ENCODE measurements at places on chromosomes 1 and 21. TPM values are rescaled to one million over a fixed set of nuclear protein-coding genes. Genes with fewer than 3 reads are reported as not detected.

SPATA17 gene
- total RNA-seq, result not detected

DNA sequence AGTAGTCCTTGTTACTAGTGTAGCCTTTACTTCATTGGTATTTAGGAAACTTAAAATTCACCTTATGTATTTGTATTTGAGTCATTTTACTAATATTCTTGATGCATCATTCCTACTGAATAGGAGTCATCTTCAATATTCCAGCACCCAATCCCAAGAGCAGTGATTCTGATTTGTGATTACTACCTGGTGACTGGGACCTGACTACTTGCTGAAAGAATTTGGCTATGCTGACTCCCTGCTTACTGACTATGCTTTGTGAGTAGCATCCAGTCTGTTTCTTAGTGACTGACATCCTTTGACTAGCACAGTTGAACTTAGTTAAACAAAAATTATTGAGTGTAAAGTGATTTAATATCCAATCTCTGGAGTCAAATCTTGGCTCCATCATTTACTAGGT, 129.9 kb upstream of the NEGR1 start:
- no peak overlapping the region for H3K27ac ChIP-seq
- no peak for DNase-seq
- H3K4me1 ChIP-seq, result no peaks in the 10 kb centered on the region
- no peaks in the 10 kb centered on the region for H3K36me3 ChIP-seq

- H3K36me3 ChIP-seq, result no peaks in the 10 kb centered on the region
- H3K4me1 ChIP-seq, result no peaks in the 10 kb centered on the region
- H3K27ac ChIP-seq, result no peak overlapping the region
- DNase-seq, result no peak
Observed at GRCh38 chr1:162253790-162254189, 122.9 kb downstream of the SPATA46 start.

HEYL gene
- total RNA-seq, result 34.0 TPM

GRCh38 chr1:41714638-41715389, 203.9 kb downstream of the HIVEP3 start:
- H3K36me3 ChIP-seq, result no peaks in the 10 kb centered on the region
- no peaks in the 10 kb centered on the region for H3K27me3 ChIP-seq
- no peak overlapping the region for H3K27ac ChIP-seq

GRCh38 chr1:9230869-9231533, 3.6 kb upstream of the H6PD start:
- no peak for DNase-seq
- no peak overlapping the region for H3K4me3 ChIP-seq
- H3K27ac ChIP-seq, result no peak overlapping the region
- H3K36me3 ChIP-seq, result no peaks in the 10 kb centered on the region
- H3K4me1 ChIP-seq, result peaks cover 23% of the 10 kb centered on the region
- H3K27me3 ChIP-seq, result no peaks in the 10 kb centered on the region

GSTM5 gene
- 23.3 TPM for total RNA-seq

C1orf159 gene
- 23.7 TPM for total RNA-seq

DNA sequence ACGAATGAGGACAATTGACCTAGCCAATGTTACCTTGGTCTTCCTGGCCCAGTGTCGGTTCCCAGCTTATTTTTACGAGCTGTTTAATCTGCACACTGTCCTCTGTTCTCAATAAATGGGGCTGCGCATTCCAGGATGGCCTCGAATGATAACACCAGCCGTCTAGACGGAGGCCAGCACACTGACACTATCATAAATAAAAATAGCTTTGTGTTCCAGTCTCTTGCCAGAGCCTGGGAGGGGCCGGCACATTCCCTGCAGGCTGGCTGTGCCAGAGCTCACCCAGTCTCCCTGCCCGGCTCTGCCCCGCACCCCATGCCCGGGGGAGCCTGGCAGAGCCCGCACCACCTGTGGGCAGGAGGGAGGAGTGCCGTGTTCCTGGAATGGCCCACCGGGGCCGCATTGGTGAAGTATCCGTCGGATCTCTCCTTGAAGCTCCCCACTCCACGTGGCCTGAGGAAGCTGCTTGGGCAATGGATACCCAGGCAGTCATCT, 92.1 kb downstream of the SPSB1 start:
- DNase-seq, result no peak
- no peaks in the 10 kb centered on the region for H3K27me3 ChIP-seq
- peaks cover 18% of the 10 kb centered on the region for H3K4me1 ChIP-seq
- H3K36me3 ChIP-seq, result no peaks in the 10 kb centered on the region
- H3K4me3 ChIP-seq, result no peak overlapping the region

- no peak overlapping the region for H3K27ac ChIP-seq
- no peak overlapping the region for H3K4me3 ChIP-seq
- peaks cover 21% of the 10 kb centered on the region for H3K4me1 ChIP-seq
- no peak for DNase-seq
- H3K27me3 ChIP-seq, result no peaks in the 10 kb centered on the region
Observed at GRCh38 chr1:208184966-208185654, 59.1 kb downstream of the PLXNA2 start.

DNA sequence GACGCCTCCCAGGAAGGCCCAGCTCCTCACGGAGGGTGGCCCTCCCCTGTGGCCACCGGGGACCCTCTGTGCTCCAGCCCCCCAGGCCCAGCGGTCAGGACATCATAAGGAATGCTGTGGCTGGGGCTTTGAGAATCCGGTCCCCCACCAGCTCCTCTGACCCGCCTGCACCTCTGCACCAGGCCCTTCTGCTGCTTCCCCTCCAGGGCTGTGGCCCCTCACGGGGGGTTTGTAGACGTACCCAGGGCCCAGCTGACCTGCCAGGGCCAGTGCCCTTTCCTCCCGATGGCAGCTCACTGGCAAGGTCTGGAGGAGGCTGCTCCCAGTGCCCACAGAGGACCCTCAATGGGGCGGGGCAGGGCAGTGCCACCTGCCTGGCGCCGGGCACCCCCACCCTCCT, 103.9 kb upstream of the TTC34 start:
- no peak overlapping the region for H3K27ac ChIP-seq
- no peaks in the 10 kb centered on the region for H3K4me1 ChIP-seq
- H3K27me3 ChIP-seq, result no peaks in the 10 kb centered on the region
- no peaks in the 10 kb centered on the region for H3K36me3 ChIP-seq
- H3K4me3 ChIP-seq, result no peak overlapping the region

DNA sequence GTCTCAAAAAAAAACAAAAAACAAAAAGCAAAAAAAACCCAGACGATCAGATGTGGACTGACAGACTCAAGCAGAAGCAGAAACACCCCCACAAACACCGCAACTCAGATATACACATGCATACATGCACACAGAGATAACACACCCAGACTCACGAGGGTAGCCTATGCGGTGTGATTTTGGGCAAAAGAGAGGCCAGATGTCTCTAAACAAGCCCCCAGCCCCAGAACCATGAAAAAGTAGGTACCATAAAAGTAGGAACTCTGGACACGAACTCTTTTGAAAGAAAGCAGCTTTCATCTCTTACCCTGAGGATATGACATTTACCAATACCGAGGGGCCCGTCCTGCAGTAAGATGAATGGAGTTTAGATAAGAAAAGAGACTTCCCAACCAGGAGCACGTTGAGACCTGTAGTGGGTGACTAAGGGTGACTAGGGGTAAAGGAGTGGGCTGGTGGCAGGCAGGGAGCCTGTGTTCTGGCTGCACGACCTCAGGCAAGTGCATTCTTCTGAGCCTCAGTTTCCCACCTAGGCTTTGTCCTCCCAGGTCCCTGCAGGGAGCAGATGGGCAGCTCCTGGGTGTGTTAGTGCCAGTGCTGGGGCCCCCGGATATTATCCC, 1.5 kb upstream of the TINAGL1 start:
- no peaks in the 10 kb centered on the region for H3K36me3 ChIP-seq
- H3K4me1 ChIP-seq, result peaks cover 18% of the 10 kb centered on the region
- peak overlapping the region; percentile 97 for H3K27ac ChIP-seq
- peak overlapping the region; percentile 3 for H3K4me3 ChIP-seq
- H3K27me3 ChIP-seq, result no peaks in the 10 kb centered on the region

DNA sequence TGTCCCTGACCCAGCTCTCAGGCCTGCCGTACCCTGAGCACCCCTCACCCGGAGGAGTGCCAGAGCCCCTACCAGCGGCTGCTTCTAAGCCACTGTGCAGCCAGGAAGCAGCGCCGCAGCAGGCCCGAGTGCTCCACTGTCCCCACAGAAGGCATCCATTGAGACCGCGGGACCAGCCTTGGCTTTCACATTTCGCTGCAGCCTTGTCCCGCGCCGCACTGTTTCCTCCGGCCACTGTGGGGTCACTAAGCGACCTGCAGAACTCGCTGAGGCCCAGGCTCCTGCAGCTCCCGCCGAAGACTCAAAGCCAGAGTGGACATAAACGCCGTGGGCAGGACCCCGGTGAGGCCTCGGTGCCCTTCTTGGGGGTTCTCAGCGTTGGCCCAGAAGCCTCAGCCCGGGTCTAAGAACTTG, 3.0 kb downstream of the ALX3 start:
- H3K4me3 ChIP-seq, result no peak overlapping the region
- no peak overlapping the region for H3K27ac ChIP-seq
- H3K36me3 ChIP-seq, result no peaks in the 10 kb centered on the region
- H3K27me3 ChIP-seq, result peaks cover 31% of the 10 kb centered on the region
- H3K4me1 ChIP-seq, result no peaks in the 10 kb centered on the region
- DNase-seq, result no peak

FYB2 gene
- total RNA-seq, result not detected

- H3K4me3 ChIP-seq, result no peak overlapping the region
- DNase-seq, result no peak
- no peak overlapping the region for H3K27ac ChIP-seq
- peaks cover 37% of the 10 kb centered on the region for H3K36me3 ChIP-seq
- peaks cover 2% of the 10 kb centered on the region for H3K4me1 ChIP-seq
- no peaks in the 10 kb centered on the region for H3K27me3 ChIP-seq
Observed at GRCh38 chr1:151210830-151211229, 12.5 kb downstream of the PIP5K1A start.

- no peaks in the 10 kb centered on the region for H3K4me1 ChIP-seq
- no peak overlapping the region for H3K4me3 ChIP-seq
- H3K27ac ChIP-seq, result no peak overlapping the region
- DNase-seq, result no peak
Observed at GRCh38 chr21:31564439-31564838, 95.1 kb upstream of the SOD1 start.

DNA sequence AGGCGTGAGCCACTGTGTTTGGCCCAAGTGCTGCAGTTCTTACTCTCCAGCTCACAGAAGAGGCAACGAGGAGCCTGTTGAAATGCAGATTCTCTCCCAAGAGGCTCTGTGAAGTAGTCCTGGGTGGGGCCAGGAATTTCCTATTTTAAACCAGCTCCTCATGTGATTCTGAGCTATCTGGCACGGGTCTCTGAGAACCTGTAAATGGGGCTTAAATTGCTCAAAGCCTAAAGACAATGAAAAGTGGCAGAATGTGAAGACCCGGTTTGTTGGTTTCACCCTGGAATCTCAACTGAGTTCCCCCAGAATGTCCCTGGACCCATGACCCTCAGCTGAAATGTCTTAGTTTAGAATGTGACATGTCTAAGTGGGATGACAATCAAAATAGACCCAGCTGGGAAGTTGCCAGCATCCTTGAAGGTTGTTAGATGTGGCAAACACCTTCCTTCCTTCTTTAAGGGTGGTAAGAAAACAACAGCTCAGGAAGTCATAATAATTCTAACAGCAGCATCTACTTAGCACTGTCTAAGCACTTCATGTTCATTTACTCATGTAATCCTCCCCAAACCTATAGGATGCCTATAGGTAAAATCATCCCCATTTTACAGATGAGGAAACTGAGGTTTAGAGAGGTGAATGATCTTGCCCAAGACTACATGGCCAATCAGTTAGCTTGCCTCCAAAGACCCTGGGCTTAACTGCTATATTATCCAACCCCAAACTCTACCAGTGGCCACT, 20.9 kb upstream of the ATP5PO start:
- no peaks in the 10 kb centered on the region for H3K36me3 ChIP-seq
- no peak overlapping the region for H3K4me3 ChIP-seq
- H3K4me1 ChIP-seq, result no peaks in the 10 kb centered on the region

TPTE gene
- total RNA-seq, result not detected

GRCh38 chr1:9823943-9824701, at the start of gene CLSTN1:
Gene CLSTN1 (minus strand): TSS chr1:9823965. CDS start chr1:9823733, 232 bp downstream.
- H3K27me3 ChIP-seq, result no peaks in the 10 kb centered on the region
- no peaks in the 10 kb centered on the region for H3K36me3 ChIP-seq
- H3K4me1 ChIP-seq, result peaks cover 19% of the 10 kb centered on the region

- H3K4me1 ChIP-seq, result peaks cover 4% of the 10 kb centered on the region
- no peak overlapping the region for H3K4me3 ChIP-seq
- H3K36me3 ChIP-seq, result no peaks in the 10 kb centered on the region
- no peak for DNase-seq
Observed at GRCh38 chr1:21154717-21155116, 22.0 kb downstream of the EIF4G3 start.
